T-cell (primary cell): ENCODE measurements at places on chromosomes 12 and 14. TPM values are rescaled to one million over a fixed set of nuclear protein-coding genes. Genes with fewer than 3 reads are reported as not detected.
A peak's percentile ranks its signal among the peaks of the same experiment; 100 is the strongest.

COPZ1 gene
- total RNA-seq, result 63.0 TPM

CCDC196 gene
- not detected for total RNA-seq

ACSS3 gene
- total RNA-seq, result not detected

NINJ2 gene
- total RNA-seq, result 8.7 TPM

HEBP1 gene
- 15.7 TPM for total RNA-seq

KLRG1 gene
- total RNA-seq, result 11.9 TPM

FOXG1 gene
- not detected for total RNA-seq

GPR68 gene
- total RNA-seq, result 15.0 TPM

KLRK1 gene
- total RNA-seq, result 162 TPM

SAMD15 gene
- 0.25 TPM for total RNA-seq

- no peaks in the 10 kb centered on the region for H3K4me1 ChIP-seq
- H3K27ac ChIP-seq, result no peak overlapping the region
- no peaks in the 10 kb centered on the region for H3K27me3 ChIP-seq
- H3K36me3 ChIP-seq, result no peaks in the 10 kb centered on the region
- DNase-seq, result no peak
These were observed 89.0 kb upstream of the PPM1H start for GRCh38 chr12:63023926-63024325.

DNA sequence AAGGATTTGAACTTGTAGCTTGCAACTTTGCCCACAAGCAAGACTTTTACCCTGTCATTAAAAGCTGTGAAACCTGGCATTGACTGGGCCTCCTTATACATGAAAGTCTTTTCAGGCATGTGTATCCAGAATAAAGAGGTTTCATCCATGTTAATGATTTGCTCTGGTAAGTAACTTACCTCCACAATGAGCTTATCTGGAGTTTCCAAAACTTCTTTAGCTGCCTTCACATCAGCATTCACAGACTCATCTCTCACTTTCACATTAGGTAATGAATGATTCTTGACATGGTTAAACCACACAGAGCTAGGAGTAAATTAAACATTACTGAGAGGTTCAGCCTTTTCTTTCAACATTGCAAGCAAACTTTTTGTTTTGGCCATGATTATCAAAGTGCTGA lies 234.4 kb upstream of the CLEC14A start:
- no peak overlapping the region for H3K4me3 ChIP-seq
- H3K27me3 ChIP-seq, result no peaks in the 10 kb centered on the region
- no peak for DNase-seq
- no peaks in the 10 kb centered on the region for H3K4me1 ChIP-seq

DNA sequence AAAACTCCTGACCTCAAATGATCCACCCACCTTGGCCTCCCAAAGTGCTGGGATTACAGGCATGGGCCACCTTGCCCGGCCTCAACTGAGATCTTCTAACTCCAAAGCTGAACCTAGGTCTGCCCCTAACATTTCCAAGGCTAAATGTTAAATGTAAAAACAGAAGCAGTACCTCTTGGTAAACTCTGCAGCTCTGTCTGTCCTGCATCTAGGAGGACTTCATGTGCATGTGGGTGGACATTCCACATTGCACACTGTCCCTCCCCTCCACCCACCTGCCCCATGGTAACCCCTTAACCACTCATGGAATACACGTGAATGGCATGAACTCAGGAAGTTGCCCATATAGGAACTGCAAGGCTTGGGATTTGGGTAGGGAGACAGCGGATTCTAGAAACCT lies 33.1 kb downstream of the SNX6 start:
- no peaks in the 10 kb centered on the region for H3K27me3 ChIP-seq
- H3K4me3 ChIP-seq, result no peak overlapping the region
- no peak overlapping the region for H3K27ac ChIP-seq
- H3K36me3 ChIP-seq, result peaks cover 19% of the 10 kb centered on the region
- H3K4me1 ChIP-seq, result no peaks in the 10 kb centered on the region
- no peak for DNase-seq

GRCh38 chr12:9388379-9388778 lies 180.2 kb upstream of the PZP start:
- no peak for DNase-seq
- no peak overlapping the region for H3K27ac ChIP-seq
- H3K4me1 ChIP-seq, result peaks cover 12% of the 10 kb centered on the region
- no peak overlapping the region for H3K4me3 ChIP-seq
- no peaks in the 10 kb centered on the region for H3K27me3 ChIP-seq
- no peaks in the 10 kb centered on the region for H3K36me3 ChIP-seq

GRCh38 chr12:105467710-105468366 lies 137.3 kb downstream of the C12orf75 start:
- DNase-seq, result no peak
- H3K4me3 ChIP-seq, result no peak overlapping the region
- no peaks in the 10 kb centered on the region for H3K4me1 ChIP-seq
- no peak overlapping the region for H3K27ac ChIP-seq
- H3K27me3 ChIP-seq, result no peaks in the 10 kb centered on the region
- H3K36me3 ChIP-seq, result no peaks in the 10 kb centered on the region

DNA sequence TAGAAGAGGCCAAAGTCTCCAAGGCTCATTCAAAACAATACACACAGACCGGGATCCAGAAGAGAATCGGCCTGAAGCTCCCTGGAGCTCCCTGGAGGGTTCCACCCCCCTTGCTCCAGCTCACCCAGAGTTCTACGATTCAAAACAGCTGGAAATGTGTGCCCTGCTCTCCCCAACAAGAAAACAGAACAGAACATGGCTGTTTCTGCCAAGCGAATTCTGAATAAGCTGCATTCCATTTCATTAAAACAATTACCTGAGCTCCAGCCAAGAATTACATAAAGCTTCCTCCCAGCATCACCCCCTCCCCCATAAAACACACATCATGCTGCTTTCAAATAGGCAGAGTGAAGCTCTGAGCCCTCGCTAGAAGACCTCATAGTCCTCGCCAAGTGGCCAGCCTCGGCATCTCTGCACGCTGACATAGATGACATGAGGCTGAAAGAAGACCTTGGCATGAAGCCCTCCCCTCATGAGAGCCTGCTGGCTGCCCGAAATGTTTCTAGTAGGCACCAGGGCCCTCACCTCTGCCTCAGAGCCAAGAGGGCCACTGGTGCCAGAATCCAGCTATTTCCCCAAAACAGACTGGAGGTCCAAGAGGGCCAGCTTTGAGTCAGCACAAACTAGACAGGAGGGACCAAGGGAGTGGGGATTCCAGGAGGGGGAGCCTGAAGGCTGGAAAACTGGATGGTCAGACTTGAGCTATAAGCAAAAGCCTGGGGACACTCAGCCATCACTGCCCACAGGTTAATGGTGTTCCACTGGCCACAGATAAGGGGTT lies 8.3 kb downstream of the PXN start:
- peaks cover 12% of the 10 kb centered on the region for H3K36me3 ChIP-seq
- no peaks in the 10 kb centered on the region for H3K27me3 ChIP-seq
- H3K4me1 ChIP-seq, result peaks cover 100% of the 10 kb centered on the region
- H3K4me3 ChIP-seq, result no peak overlapping the region
- H3K27ac ChIP-seq, result peak overlapping the region; percentile 43

- no peaks in the 10 kb centered on the region for H3K4me1 ChIP-seq
- H3K36me3 ChIP-seq, result no peaks in the 10 kb centered on the region
- no peak overlapping the region for H3K4me3 ChIP-seq
- no peak for DNase-seq
These were observed 218.0 kb downstream of the SYT1 start for GRCh38 chr12:79082595-79082994.

DNA sequence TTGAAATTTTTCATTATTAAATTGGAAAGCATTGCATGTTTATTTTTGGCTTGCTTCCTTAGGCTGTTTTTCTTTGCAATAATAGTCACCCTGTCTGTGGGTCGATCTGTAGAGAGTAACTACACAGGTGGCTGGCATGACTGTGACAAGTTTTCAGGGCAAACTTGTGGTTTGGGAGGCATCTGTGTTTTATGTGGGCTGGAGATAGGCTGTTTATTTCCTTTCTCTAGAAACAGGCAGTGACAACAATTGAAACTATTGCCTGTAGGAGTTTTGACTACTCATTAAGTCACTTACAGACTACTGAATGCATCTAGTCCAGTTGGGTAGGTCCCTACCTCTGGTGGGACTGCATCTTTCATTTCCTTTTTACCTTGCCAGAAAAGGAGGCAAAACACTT lies 155.6 kb downstream of the DYRK2 start:
- H3K4me3 ChIP-seq, result no peak overlapping the region
- no peak for DNase-seq
- no peaks in the 10 kb centered on the region for H3K27me3 ChIP-seq
- H3K27ac ChIP-seq, result no peak overlapping the region

DNA sequence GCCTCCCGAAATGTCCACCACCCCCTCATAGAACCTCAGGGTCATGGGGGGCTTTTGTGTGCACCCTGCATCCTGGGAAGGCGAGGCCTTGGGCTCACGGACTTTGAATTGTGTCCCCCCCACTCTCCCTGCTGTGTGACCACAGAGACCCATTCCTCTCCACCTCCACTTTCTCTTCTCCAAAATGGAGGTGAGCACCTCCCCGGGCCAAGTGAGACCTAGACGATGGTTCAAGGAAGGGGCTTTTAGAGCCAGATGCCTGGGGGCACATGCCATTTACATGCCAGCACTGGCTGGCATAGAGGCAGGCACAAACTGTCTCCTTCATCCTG lies 33.5 kb downstream of the CYP46A1 start:
- DNase-seq, result no peak
- H3K4me1 ChIP-seq, result no peaks in the 10 kb centered on the region
- no peak overlapping the region for H3K27ac ChIP-seq
- H3K36me3 ChIP-seq, result no peaks in the 10 kb centered on the region

DNA sequence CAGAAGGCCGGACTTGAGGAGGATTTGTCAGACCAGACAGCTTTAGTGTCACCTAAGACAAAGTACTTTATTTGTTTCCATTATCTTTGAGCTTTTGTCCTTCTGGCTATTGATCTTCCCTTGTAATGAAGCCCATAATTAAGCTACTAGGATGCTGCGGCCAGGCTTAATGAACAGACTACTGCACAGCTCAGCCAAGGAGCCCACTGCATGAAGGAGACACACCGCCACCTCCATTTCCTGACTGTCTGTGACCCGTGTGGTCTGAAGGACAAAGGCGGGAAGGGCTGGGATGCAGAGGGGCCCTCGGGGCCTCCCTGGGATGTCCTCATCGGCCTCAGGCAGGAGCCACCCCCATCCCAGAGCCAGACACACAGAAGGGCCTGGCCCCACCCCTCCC lies 31.0 kb upstream of the GALNT9 start:
- no peak overlapping the region for H3K27ac ChIP-seq
- H3K36me3 ChIP-seq, result no peaks in the 10 kb centered on the region
- H3K4me3 ChIP-seq, result no peak overlapping the region
- no peak for DNase-seq
- peaks cover 16% of the 10 kb centered on the region for H3K27me3 ChIP-seq

- DNase-seq, result no peak
- H3K36me3 ChIP-seq, result no peaks in the 10 kb centered on the region
- H3K27me3 ChIP-seq, result no peaks in the 10 kb centered on the region
- H3K4me3 ChIP-seq, result no peak overlapping the region
- no peak overlapping the region for H3K27ac ChIP-seq
These were observed 26.1 kb downstream of the SMCO2 start for GRCh38 chr12:27472604-27473003.

GRCh38 chr14:68548194-68549076 lies 244.4 kb downstream of the ZFP36L1 start:
- H3K27me3 ChIP-seq, result no peaks in the 10 kb centered on the region
- no peak overlapping the region for H3K27ac ChIP-seq
- H3K36me3 ChIP-seq, result no peaks in the 10 kb centered on the region
- H3K4me1 ChIP-seq, result peaks cover 6% of the 10 kb centered on the region
- no peak overlapping the region for H3K4me3 ChIP-seq

DNA sequence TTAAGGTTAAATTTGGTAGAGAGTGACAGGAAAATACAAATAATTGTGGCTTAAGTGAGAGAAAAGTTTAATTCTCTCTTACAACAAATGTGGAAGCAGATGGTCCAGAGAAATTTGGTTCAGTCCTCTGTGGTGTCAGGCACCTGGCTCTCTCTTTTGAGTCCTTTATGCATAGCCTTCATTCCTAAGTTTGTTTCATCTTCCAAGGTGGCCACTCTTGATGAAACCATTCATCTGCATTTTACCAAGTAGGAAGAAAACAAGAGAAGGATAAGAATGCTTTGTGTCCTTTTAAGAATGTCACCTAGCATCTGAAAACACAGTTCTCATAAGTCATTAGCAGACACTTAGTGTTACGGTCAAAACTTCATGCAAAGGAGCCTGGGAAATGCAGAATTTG lies 442.5 kb downstream of the CCER1 start:
- no peak overlapping the region for H3K4me3 ChIP-seq
- H3K4me1 ChIP-seq, result no peaks in the 10 kb centered on the region
- no peak overlapping the region for H3K27ac ChIP-seq
- H3K27me3 ChIP-seq, result no peaks in the 10 kb centered on the region
- H3K36me3 ChIP-seq, result no peaks in the 10 kb centered on the region

DNA sequence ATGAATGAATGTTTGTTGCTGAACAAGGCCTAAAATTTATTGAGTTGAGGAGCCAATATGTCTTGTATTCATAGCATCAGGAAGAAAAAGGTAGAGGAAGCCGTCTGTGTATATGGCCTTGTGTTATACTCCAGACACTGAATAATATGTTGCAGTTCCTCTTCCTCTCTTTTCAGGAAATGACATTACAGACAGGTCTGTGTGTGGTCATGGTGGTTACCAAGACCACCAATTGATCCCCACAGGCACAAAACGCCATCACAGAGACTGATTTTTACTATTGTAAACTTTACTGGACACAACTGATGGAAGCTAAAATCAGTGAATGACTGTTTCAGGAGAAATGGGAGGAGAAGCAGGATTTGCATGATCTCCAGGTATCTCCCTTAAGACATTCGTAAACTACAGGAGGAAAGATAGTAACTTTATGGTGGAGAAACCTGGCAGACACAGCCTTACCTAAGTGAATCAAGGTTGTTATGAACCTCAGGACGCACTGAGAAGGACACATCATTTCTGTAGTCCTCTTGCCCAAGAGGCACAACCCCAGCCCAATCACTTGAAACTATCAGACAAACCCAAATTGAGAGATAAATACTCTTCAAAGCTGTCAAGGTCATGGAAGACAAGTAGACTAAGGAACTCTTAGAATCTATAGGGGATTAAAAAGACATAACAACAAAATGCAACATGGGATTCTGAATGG lies 334.1 kb upstream of the RGS6 start:
- H3K27me3 ChIP-seq, result no peaks in the 10 kb centered on the region
- no peak for DNase-seq
- no peak overlapping the region for H3K4me3 ChIP-seq

GRCh38 chr12:873954-874353 lies 75.5 kb downstream of the RAD52 start:
- no peak overlapping the region for H3K4me3 ChIP-seq
- no peaks in the 10 kb centered on the region for H3K27me3 ChIP-seq
- no peak overlapping the region for H3K27ac ChIP-seq
- H3K36me3 ChIP-seq, result no peaks in the 10 kb centered on the region

GRCh38 chr12:90428881-90429280 lies 526.1 kb downstream of the CCER1 start:
- no peaks in the 10 kb centered on the region for H3K27me3 ChIP-seq
- no peak for DNase-seq
- no peaks in the 10 kb centered on the region for H3K36me3 ChIP-seq
- no peak overlapping the region for H3K27ac ChIP-seq
- H3K4me3 ChIP-seq, result no peak overlapping the region

- H3K4me3 ChIP-seq, result no peak overlapping the region
- H3K36me3 ChIP-seq, result no peaks in the 10 kb centered on the region
- DNase-seq, result no peak
- H3K27ac ChIP-seq, result no peak overlapping the region
- no peaks in the 10 kb centered on the region for H3K4me1 ChIP-seq
- peaks cover 19% of the 10 kb centered on the region for H3K27me3 ChIP-seq
These were observed 50.1 kb downstream of the CD9 start for GRCh38 chr12:6250343-6250742.

GRCh38 chr14:67532998-67533753 lies at the start of gene PLEKHH1:
Gene PLEKHH1, plus strand, starts transcription at chr14:67533290. Its CDS starts 8,578 bp downstream, at chr14:67541868.
- no peak within 1 kb of the TSS for H3K27ac ChIP-seq
- H3K4me3 ChIP-seq, result peak within 1 kb of the TSS; percentile 68
- no peaks in the 10 kb centered on the region for H3K4me1 ChIP-seq
- peak; percentile 19 for DNase-seq
